ENCODE measurements at places on chromosomes 13 and 19. TPM values are rescaled to one million over a fixed set of nuclear protein-coding genes. Genes with fewer than 3 reads are reported as not detected.

BEST2 gene
- total RNA-seq = not detected

ZNF296 gene
- total RNA-seq = not detected

DCUN1D2 gene
- 23.9 TPM for total RNA-seq

DNA sequence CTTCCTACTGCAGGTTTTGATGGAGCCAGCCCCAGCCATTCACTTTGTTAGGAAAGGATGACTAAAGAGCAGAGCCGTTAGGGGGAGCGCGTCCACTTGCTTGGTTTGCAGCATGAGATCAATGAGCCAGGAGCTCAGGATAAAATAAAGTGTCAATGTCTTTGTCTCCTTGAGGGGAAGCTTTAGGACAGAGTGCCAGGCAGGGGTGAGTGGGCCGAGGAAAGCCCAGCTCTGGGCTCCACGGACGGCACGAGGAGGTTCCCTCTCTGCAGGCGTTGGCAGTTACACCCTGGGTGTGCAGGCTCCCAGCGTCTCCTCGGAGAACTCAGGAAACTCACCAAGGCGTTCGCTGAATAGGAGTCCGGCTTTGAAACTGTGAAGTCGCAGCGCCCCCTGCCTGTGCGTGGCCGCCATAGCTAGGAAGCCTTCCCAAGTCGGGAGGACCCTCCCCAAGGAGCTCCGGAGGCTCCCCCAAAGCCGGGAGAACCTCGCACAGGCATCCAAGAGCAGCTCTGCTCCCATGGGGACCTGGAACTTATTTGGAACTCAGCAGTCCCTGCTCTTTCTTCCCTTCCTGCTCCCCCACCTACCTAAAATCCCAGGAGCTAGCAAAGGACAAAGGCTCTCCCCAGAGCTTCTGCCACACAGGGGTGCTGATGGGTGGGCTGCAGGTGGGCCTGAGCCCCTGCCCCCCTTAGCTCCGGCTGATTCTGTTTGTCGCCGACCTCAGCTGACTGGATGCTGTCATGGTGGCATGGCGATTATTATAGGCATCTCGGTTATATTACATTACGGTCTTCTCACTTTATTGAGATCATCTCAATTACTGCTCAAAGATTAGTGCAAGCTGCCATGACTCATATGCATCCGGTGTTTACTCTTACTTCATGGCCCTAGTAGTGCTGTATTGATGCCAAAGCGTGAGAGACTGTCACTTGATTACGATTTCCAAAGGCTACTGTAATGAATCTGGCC, 34.4 kb downstream of the GSX1 start:
- H3K4me3 ChIP-seq = peak overlapping the region; percentile 5
- no peaks in the 10 kb centered on the region for H3K4me1 ChIP-seq
- H3K36me3 ChIP-seq = no peaks in the 10 kb centered on the region
